IMR-90 (cell line): ENCODE measurements at places on chromosomes 1 and 21. TPM values are rescaled to one million over a fixed set of nuclear protein-coding genes. Genes with fewer than 3 reads are reported as not detected.

- no peak for DNase-seq
Measured at GRCh38 chr1:204286831-204287421, 72.8 kb downstream of the PLEKHA6 start.

DNA sequence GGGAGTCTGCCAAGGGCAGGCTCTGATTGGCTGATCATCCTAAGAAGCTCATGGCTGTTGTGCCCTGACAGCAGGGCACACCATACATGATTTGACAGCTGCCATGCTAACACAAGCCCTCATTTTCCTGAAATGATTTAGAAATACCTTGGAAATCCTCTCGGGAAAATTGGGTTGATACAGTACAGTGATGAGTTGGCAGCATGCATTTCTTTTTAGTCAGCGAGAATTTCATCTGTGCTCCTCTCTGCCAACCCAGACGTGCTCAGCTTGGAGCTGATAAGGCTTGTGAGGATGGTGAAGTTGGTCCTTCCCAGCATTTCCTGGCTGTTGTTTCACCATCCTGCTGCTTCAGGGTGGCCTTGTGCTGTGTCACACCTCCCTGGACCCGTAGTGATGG lies 22.6 kb upstream of the KCNQ4 start:
- peak; percentile 55 for DNase-seq

The AQP10 gene
- not detected in 2 replicates for polyA plus RNA-seq

The SSU72 gene
- polyA plus RNA-seq = 88.4 and 94.0 TPM in 2 replicates

The COL11A1 gene
- polyA plus RNA-seq = 3.5 and 4.6 TPM in 2 replicates
